ENCODE measurements at places on chromosomes 5 and 9.
A peak's percentile ranks its signal among the peaks of the same experiment; 100 is the strongest.

DNA sequence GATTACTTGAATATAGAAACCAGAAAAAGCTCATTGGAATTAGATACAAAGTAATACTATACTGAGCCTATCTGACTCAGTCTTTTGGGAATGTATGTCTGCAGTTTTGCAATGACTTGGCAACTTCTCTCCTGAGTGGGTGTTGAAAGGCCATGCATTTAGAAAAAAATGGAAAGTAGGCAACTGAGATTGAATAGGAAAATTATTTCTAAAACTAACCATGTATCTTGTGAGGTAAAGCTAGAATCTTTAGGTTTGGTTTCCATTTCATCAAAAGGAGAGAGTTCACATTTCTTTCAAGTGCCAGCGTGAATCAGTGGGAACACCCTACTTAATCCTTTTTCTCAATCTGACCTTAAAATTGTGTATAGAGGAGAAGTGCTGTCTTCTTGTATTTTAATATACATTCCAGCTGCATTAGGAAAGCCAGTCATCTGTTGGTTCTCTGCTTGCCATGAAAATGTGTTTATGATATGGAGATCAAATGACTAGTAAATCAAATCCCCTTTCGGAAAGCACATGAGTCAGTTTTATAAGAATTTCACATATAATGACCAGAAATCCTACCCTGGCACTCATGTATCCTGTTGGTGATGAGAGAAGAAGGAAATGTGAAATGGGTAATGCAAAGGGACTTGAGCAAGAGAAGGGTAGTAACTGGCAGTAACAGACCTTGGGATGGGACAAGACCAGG, 30.4 kb downstream of the NFX1 start:
- no peak overlapping the region for H3K4me3 ChIP-seq
- H3K27me3 ChIP-seq, result no peaks in the 10 kb centered on the region
- peaks cover 77% of the 10 kb centered on the region for H3K36me3 ChIP-seq
- peaks cover 28% of the 10 kb centered on the region for H3K4me1 ChIP-seq
- no peak for DNase-seq

- no peaks in the 10 kb centered on the region for H3K27me3 ChIP-seq
- no peak overlapping the region for H3K27ac ChIP-seq
- peaks cover 32% of the 10 kb centered on the region for H3K36me3 ChIP-seq
- no peaks in the 10 kb centered on the region for H3K4me1 ChIP-seq
Measured at GRCh38 chr9:136494531-136495215, 11.8 kb upstream of the SEC16A start.

- H3K27ac ChIP-seq, result no peak overlapping the region
- no peaks in the 10 kb centered on the region for H3K27me3 ChIP-seq
- no peaks in the 10 kb centered on the region for H3K4me1 ChIP-seq
- H3K4me3 ChIP-seq, result no peak overlapping the region
- H3K36me3 ChIP-seq, result no peaks in the 10 kb centered on the region
Measured at GRCh38 chr5:52065182-52065581, 681.9 kb downstream of the ISL1 start.

DNA sequence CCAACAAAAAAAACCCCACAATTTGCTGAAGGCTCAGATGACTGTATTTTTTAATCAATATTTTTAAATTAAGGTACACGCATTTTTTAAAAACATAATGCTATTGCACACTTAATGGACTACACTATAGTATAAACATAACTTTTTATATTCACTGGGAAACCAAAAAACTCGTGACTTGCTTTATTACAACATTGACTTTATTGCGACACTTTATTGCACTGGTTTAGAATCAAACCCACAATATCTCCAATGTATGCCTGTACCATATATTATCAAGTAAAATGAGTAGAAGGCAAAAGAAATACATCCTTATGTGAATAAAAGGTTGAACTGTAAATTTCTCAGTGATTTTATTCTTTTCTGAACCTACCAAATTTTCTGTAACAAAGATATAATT, 53.7 kb downstream of the RICTOR start:
- H3K27me3 ChIP-seq, result no peaks in the 10 kb centered on the region
- peaks cover 18% of the 10 kb centered on the region for H3K36me3 ChIP-seq
- H3K4me3 ChIP-seq, result no peak overlapping the region
- H3K27ac ChIP-seq, result no peak overlapping the region
- no peak for DNase-seq

DNA sequence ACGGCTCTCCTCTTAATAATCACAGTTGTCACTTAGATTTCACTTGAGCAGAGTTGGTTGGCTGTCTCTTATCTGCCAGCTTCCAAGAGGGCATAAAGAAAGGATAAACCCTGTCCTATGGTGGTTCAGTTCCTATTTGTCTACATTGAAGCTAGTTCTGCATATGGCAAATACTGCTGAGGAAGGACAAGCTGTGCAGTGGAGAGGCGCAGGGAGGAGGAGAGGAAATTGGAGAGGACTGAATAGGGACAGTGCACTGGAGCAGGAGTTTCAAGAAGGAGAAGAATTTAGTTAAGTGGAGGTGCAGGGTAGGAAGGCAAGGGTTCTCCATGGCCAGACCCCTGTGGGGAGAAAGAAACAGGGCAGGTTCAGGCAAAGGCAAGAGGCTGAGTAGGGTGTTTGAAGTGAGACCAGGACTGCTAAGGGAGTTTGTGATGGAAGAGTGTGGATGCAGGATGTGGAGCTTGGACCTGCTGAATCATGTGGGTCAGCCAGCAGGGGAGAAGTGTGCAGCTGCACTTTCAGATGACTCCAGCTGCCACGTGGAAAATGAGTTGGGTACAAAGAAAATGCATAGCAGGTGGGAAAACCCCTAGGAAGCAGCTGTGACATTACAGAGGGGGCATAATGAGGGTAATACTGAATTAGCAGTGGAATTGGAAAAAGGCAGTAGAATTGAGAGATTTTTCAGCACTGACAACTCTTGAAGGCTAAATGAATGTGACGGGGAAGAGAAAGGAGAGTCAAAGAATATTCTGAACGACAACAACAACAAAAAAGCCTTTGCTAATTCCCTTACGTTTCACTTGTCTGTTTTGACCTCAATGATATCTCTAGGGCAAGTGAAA, 66.8 kb downstream of the MAMDC2 start:
- no peak for DNase-seq
- peak overlapping the region; percentile 68 for H3K27ac ChIP-seq
- H3K36me3 ChIP-seq, result no peaks in the 10 kb centered on the region

DNA sequence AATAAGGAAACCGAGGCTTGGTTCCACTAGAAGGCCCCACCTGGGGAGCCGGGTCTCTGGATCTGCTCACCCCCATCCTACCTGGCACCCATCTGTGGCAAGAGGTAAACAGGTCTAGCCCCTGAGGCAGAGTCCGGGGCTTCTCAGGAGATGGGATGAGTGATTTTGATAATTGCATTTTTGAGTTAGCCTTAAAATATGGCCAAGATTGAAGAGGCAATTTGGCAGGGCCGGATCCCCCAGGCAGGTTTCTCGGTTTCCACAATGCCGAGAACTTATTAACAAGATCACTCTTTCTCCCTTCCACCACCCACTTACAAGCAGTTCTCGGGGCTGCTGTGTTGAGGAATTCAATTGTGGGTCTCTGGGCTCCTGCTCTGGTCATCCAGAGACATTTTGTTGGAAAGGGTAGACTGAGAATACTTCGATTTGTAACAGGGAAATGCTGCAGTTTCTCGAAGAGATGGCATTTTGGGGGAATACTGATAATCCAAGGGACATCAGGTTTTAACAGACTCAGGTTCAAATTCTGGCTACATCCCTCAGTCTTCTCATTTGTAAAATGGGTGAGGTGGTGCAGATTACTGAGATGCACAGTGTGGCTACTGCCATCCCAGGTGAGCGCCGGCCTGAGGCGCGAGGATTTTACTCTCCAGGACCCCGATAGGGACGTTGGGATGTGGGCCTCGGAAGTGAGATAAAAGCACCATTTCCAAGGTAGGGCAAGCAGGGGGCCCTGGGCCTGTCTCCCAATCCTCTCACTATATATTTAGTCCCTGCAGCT, 194.2 kb downstream of the CDK5RAP2 start:
- H3K4me3 ChIP-seq, result no peak overlapping the region
- no peaks in the 10 kb centered on the region for H3K4me1 ChIP-seq
- H3K27me3 ChIP-seq, result no peaks in the 10 kb centered on the region
- no peak for DNase-seq
- H3K36me3 ChIP-seq, result no peaks in the 10 kb centered on the region
- no peak overlapping the region for H3K27ac ChIP-seq

GRCh38 chr5:107378218-107378899, 292.4 kb downstream of the EFNA5 start:
- H3K36me3 ChIP-seq, result no peaks in the 10 kb centered on the region
- no peaks in the 10 kb centered on the region for H3K27me3 ChIP-seq
- no peak overlapping the region for H3K4me3 ChIP-seq
- no peak for DNase-seq
- H3K27ac ChIP-seq, result peak overlapping the region; percentile 15

DNA sequence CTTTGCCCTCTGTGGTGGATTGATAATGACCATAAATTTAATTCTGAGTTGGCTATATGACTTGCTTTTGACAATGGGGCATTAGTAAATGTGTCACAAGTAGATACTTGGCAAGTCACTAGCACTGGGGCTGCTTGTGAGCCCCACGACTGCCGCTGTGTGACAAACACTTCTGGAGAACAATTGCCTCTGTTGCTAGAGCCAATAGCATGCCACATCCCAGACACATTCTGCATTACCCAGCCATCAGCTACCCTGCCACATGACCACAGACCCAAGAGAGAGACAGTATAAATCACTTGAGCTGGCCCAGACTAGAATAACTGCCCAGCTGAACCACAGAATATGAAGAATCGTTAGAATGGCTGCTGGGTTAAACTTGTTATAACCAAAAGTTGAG, 753.2 kb upstream of the DMAC1 start:
- no peak overlapping the region for H3K27ac ChIP-seq
- H3K4me1 ChIP-seq, result no peaks in the 10 kb centered on the region
- H3K4me3 ChIP-seq, result no peak overlapping the region

Measured in RWPE2 (cell line).